ENCODE measurements at places on chromosomes 13 and 19.

- no peak for DNase-seq
Observed at GRCh38 chr19:55467236-55468053, 2.9 kb upstream of the C19orf85 start.

DNA sequence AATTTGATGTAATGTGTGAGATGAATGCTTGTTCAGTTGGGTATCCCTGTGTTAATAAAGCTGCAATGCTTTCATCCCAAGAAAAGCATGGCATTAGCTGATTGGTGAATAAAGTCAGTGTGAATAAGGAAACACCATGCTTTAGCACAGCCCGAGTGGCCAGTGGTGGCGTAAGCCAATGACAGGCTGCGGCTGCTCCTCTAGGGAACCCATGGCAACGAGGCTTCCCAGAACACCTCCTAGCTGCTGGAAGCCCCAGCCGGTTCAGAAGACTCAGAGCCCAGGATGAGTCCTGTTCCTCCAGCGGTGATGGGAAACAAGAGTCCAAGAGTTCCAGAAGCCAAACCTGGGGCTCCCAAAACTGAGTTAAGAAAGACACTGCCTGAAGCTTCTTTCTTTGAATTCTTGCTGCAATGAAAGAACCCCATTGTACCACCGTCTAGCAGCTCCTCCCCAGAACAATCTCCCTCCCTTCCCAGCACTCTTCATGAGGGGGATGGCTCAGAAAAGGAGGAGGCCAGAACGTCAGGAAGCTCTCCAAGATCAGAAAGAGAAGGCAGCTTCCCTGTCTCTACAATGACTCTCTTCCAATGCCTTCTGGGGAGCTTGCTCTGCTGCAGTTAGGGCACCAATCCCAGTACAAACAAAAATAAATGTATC lies 58.2 kb downstream of the TSHZ3 start:
- DNase-seq = no peak

- DNase-seq = no peak
Observed at GRCh38 chr19:3494559-3494958, 5.9 kb downstream of the DOHH start.

DNA sequence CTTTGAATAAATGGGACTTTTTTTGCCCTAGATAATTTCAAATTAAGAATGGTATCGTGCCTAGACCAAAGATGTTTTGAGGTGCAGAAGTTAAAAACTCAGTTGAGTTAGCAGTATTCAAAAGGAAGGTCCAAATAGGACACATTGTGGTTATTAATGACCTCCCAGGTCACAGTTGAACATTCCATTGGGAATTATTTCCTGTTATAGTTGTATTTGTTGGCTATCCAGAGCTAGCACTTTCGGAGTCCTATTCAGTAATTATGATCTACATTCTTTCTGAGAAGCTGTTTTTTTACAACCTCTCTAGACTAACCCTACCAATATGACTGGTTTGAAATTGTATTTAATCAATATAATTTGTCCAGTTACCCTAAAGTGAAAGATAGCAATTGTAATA lies 83.7 kb downstream of the MAB21L1 start:
- no peak for DNase-seq

- no peak for DNase-seq
Observed at GRCh38 chr13:31334994-31335557, 135.3 kb downstream of the B3GLCT start.

DNA sequence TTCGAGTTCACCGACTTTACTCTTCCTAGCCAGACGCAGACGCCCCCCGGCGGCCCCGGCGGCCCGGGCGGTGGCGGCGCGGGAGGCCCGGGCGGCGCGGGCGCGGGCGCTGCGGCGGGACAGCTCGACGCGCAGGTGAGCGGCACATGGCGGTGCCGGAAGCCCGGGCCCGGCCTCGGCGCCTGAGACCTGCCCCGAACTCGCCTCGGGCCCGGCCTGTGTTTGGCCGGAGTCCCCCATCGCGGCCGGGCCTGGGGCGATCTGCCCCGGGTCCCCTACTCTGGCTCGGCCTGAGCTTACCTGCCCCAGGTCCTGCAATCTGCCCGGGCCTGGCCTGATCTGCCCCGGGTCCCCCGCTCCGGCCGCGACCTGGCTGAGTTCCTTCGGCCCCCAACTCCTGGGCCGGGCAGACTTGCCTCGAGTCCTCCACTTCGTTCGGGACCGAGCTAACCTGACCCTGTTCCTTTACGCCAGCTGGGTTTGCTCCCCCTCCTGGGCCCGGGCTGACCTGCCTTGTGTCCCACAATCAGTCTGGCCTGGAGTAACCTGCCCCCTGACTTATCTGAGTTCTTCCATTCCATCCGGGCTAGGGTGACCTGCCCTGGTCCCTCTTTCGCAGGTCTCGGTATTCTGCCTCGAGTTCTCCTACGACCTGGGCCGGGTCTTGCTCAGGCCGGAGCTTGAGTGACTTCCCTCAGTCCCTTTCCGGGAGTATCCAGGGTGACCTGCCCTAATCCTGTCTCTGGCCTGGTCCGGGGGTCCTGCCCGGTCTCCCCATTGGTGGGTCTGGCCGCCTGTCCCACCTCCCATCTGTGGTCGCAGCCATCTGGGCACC lies 764 bp downstream of the UPF1 start:
- DNase-seq = no peak

GRCh38 chr13:29111446-29111845 lies 291.3 kb downstream of the MTUS2 start:
- DNase-seq = no peak

DNA sequence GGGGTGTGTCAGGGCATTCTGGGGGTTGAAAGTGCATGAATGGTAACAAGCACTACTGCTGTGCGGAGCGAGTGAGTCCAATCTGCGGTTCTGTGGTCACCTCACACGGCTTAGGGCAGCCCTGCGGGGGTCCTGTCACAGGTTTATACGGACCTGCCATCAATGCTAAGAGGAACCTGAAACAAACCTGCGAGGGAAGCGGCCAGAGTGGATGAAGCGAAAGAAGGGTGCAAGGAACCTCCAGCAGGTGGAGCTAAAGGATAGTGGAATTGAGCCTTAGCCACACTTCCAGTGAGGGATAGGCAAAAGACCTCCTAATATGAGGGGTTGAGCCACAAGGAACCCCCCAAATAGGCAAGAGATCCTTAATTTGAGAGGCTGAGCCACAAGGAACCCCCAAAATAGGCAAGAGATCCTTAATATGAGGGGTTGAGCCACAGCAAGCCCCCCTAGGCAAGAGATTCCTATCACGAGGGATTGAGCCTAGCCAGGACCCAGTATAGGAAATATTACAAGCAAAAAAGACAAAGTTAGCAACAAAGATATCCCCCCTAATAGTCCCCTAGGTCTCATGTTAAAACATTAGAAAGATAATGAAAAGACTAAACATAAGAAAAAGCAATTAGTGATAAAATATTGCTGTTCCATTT lies 6.3 kb upstream of the ZNF69 start:
- peak; percentile 2 for DNase-seq

DNA sequence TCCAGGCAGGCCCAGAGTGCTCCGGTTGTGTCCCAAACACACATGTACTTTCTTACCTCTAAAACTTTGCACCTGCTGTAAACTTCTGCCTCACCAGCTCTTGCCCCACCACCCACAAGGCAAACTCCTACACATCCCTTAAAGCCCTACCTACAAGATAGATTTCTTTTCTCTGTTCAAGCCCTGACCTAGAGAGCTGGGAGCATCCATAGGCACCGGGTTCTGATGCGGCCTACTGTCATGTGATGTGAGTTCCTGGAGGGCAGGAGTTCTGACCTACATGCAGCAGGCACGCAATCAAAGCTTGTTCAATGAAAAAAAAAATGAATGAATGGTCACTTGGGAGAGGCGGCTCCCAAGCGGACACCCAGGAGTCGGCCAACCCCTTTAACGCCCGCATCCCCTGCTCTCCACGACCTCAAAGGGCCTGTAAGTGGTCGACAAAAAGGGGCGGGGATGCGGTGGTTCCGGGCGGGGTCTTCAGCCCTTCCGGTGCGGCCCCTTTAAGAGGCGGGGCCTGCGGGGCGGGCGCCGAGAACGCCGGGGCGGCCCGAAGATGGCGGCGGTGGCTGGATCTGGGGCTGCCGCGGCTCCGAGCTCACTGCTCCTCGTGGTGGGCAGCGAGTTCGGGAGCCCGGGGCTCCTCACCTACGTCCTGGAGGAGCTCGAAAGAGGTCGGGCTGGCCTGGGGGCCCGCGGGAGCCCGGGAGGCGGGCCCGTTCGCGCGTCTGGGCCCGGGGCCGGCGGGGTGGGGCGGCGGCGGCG lies at the start of gene MAP1S:
TSS of gene MAP1S (plus strand) at position 534 of the 765 bp plus-strand sequence. CDS start at position 557, 23 bp downstream.
- DNase-seq = no peak

GRCh38 chr13:40446365-40446764 lies 220.1 kb downstream of the FOXO1 start:
- no peak for DNase-seq

DNA sequence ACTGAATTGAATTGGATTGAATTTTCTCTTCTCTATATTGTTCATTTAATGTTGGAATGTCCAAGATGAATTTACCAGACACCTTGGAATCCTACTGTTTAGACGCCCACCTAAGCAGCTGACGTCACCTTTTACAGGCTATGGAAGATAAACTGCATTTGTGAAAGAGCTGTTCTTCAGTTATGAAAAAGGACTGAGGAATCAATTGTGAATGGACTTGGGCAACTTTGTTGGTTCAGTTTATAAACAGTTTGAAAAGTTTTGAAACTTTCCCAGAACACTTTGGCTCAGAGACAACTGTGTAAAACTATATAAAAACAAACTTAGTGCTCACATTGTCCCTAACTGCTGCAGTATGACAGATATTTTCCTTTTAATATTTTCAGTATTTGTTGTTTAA lies 590.8 kb upstream of the SPRY2 start:
- DNase-seq = no peak

- no peak for DNase-seq
Observed at GRCh38 chr13:30831515-30831914, 74.6 kb upstream of the MEDAG start.

- DNase-seq = no peak
Observed at GRCh38 chr19:51654783-51655182, 8.2 kb upstream of the SIGLEC14 start.

- no peak for DNase-seq
Observed at GRCh38 chr13:34913040-34913439, 29.0 kb upstream of the NBEA start.

DNA sequence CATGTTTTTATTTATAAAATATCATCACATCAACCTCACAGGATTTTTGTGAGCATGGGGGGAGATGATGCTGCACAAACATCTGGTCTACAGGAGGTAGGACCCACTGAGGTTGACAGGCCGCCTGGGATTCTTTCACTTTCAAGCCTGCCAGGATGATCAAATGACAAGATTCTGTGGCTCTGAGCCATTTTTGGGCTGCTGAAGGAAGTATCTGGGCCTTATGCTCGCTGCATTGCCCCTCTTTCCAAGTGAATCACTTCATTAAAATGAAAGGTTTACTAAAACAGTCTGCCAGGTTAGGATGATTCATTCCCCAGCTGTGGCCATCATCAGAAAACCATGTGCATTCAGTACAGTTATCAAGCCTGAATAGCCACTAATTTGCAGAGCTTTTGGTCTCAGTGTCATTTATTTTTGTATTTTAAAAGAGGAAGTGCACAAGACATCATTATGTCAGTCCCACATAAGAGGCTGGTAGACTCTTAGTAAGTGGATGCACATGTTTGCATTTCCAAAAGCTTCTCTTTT lies 34.4 kb downstream of the STARD13 start:
- DNase-seq = no peak

- DNase-seq = no peak
Observed at GRCh38 chr19:52398081-52398441, 412 bp downstream of the ZNF528 start.

- no peak for DNase-seq
Observed at GRCh38 chr19:16445238-16446107, 26.3 kb downstream of the EPS15L1 start.

DNA sequence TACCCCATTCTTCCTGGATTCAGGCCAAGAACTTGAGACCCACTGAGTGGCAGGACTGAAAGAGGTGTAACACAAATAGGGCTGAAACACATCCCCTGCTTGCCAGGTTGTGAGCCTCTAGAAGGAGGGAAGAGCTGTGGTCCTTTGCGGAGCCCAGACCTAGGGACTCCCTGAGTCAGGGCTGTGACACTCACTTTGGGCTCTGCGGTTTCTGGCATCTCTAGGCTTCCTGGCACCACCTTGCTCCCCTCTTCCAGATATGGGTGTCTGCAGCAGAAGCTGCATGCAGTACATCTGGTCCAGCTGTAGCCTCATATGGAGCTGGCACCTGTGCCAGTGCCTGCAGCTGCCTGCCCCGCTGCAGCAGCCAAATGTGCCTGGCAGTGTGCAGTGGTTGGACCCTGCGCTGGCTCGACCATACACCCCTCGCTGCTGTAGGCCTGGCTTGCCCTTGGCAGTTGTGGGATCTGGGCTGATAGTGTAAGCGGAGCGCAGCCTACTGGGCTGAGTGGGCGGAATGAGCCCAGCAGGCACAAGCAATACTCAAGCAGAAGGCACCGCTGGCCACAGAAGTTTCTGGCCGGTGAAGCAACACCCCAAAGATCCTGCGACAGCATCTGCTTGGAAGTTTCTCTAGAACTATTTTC lies 290.4 kb downstream of the SLITRK6 start:
- DNase-seq = no peak

DNA sequence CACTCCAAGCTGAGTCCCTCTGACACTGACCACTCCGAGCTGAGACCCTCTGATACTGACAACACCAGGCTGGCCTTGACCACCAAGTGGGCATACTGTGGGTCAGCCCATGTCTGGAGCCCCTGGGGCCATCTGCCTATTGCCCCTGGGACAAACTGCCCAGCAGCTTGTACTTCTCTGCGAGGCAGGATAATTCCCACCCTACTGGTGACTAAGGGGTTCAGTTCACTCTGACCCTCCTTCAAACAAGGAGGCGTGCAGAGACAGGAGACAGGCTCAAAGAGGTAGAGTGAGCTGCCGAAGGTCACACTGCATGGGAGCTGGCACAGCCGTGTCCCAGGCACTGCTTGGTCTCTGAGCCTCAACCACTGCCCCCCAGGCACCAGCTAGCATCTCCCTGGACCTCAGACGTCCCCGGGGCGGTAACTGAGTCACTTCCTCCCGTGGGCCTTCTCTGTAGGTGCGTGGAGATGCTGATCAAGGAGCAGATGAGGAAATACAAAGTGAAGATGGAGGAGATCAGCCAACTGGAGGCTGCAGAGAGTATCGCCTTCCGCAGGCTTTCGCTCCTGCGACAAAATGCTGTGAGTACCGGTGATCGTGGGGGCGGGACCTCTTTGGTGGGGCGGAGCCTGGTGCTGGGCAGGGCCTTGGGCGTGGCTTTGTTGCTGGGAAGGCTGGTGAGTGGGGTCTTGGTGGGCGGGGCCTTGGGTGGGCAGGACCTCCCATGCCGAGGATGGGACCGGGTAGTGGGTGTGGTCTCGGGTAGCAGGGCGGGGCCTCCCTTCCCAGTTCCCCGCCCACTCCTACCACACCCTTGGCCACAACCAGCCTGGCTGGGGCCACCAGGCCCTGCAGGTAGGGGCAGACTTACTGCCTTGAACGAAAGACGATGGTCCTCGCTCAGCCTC lies 5.8 kb upstream of the USE1 start:
- no peak for DNase-seq

DNA sequence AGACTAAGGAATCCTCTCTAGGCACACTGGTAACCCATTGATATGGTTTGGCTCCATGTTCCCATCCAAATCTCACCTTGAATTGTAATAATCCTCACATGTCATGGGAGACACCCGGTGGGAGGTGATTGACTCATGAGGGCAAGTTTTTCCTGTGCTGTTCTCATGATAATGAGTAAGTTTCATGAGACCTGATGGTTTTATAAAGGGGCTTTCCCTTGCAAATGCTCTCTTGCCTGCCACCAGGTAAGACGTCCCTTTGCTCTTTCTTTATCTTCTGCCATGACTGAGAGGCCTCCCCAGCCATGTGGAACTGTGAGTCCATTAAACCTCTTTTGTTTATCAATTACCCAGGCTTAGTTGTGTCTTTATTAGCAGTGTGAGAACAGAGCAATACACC lies 81.4 kb upstream of the GPC6 start:
- no peak for DNase-seq

- no peak for DNase-seq
Observed at GRCh38 chr19:47539747-47540311, 25.0 kb upstream of the NAPA start.
